CD4-positive, alpha-beta T cell (primary cell): ENCODE measurements at places on chromosomes 5 and 9. TPM values are rescaled to one million over a fixed set of nuclear protein-coding genes. Genes with fewer than 3 reads are reported as not detected.

DNA sequence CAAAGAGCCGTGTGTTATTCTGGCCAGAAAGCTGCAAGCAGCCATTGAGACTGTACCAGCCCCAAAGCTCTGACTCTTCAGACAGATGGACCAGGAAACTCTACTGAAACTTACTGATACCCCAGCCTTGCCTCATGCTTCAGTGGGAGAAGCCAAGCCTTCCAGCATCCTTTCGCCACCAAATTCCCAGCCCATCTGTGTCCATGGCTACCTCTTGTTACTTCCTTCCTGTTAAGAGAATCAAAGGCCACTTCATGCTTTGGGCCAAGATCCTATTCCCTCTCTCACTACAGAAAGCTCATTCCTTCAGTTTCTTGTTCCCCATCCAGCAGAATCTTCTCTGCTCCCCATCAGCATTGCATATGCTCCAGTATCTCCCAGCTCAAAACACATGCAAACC, 46.9 kb upstream of the FREM1 start:
- H3K27me3 ChIP-seq, result no peaks in the 10 kb centered on the region
- no peak overlapping the region for H3K27ac ChIP-seq
- no peak overlapping the region for H3K4me3 ChIP-seq
- H3K4me1 ChIP-seq, result peaks cover 6% of the 10 kb centered on the region

Gene KIF4B
- total RNA-seq, result not detected

DNA sequence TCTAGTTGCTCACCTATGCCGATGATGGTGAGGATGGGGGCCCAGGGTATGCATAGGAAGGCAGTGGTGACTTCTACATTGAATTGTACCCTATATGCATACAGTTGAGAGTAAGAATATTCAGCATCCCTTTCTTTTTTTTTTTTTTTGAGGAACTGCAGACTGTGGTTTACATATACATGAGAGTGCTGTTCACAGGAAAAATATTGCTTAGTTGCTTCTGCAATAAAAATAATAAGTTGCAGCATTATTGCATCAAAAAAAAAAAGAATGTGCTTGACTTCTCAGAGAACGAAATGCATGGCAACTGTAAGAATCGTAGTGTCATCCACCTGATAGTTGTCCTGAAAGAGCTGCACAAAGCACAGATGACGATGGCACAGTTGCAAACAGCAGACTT, 52.8 kb downstream of the PTCD2 start:
- H3K27ac ChIP-seq, result no peak overlapping the region
- no peaks in the 10 kb centered on the region for H3K36me3 ChIP-seq
- no peak overlapping the region for H3K4me3 ChIP-seq
- no peaks in the 10 kb centered on the region for H3K27me3 ChIP-seq
- no peaks in the 10 kb centered on the region for H3K4me1 ChIP-seq

- no peak for DNase-seq
- no peaks in the 10 kb centered on the region for H3K27me3 ChIP-seq
- H3K36me3 ChIP-seq, result no peaks in the 10 kb centered on the region
- H3K27ac ChIP-seq, result no peak overlapping the region
- peaks cover 4% of the 10 kb centered on the region for H3K4me1 ChIP-seq
Measured at GRCh38 chr9:126386088-126386487, 59.5 kb downstream of the MVB12B start.

- H3K4me3 ChIP-seq, result peak overlapping the region; percentile 60
- no peaks in the 10 kb centered on the region for H3K36me3 ChIP-seq
- H3K4me1 ChIP-seq, result peaks cover 61% of the 10 kb centered on the region
- DNase-seq, result peak; percentile 12
- no peaks in the 10 kb centered on the region for H3K27me3 ChIP-seq
Measured at GRCh38 chr5:139668064-139668880, 20.1 kb downstream of the CXXC5 start.

DNA sequence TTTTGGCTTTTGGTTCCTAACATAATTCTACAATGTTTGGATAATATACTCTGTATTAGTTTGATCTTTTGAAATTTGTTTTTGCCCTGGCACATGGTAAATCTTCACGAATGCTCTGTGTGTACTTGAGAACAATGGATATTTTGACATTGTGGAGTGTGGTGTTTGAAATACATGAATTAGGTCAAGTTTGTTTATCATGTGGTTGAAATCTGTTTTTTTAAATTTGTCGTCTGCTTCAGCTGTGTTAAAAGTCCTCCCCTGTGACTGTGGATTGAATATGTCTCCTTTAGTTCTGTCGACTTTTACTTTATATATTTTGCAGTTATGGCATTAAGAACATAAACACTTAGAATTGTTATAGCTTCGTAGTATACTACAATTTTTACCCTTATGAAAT, 60.3 kb downstream of the DUSP1 start:
- peaks cover 20% of the 10 kb centered on the region for H3K4me1 ChIP-seq
- H3K27me3 ChIP-seq, result no peaks in the 10 kb centered on the region
- H3K36me3 ChIP-seq, result no peaks in the 10 kb centered on the region
- no peak overlapping the region for H3K4me3 ChIP-seq
- no peak for DNase-seq
- H3K27ac ChIP-seq, result no peak overlapping the region

DNA sequence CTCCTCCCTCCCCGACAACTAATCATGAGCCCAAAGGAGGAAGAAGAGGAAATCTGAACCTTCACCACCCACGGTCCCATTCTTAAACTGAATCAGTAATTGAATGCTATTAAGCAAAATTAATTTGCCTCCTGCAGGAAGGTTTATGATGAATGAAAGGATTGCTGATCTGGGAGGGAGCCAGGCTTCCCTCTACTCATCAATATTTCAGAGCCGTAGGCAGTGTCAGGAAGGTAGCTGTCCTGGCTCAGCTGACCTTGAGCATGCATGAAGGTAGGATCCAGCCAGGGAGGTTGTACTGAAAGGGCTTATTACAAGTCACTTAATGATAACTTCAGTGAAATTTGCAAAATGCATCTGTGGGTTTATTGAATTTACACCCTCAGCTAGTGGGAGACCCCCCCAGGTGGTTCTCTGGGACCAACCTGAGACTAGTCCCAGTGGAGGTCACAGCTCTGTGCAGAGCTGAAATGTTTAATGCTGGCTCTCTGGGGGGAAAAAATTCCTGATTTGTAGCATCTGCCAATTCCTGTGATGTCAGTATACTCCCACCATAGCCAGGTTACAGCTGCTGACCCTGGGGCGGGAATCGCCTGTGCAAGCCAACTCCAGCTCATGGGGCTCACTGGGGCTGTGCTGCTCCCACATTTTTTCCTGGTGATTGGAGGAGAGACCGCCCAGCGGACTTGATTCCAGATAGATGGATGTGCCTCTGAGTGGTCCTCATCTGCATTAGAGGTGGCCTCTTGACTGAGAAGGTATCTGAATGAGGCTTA, 47.9 kb upstream of the NCS1 start:
- H3K4me3 ChIP-seq, result no peak overlapping the region
- peaks cover 31% of the 10 kb centered on the region for H3K4me1 ChIP-seq
- H3K27me3 ChIP-seq, result no peaks in the 10 kb centered on the region
- peaks cover 28% of the 10 kb centered on the region for H3K36me3 ChIP-seq

Gene PLCXD3
- not detected for total RNA-seq

DNA sequence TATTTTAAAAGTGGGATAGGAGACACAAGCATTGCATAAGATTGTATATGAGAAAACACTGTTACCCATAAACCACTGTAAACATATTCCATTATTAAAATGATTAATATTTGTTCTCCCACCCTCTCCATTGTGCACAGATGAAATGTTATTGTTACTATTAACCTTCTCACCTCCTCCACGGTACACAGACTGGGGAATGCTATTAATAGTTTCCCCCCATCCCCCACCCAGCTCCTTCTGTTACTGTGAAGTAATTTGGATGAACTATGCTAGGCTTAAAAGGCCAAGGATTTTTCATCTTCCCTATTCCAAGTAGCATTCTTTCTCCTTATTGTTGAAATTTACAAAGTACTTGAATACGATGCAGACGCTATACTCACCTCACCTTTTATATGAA, 91.4 kb downstream of the JAKMIP2 start:
- no peak overlapping the region for H3K4me3 ChIP-seq
- no peaks in the 10 kb centered on the region for H3K4me1 ChIP-seq
- no peak for DNase-seq
- no peak overlapping the region for H3K27ac ChIP-seq
- H3K27me3 ChIP-seq, result no peaks in the 10 kb centered on the region

- DNase-seq, result no peak
- no peaks in the 10 kb centered on the region for H3K27me3 ChIP-seq
- H3K4me1 ChIP-seq, result no peaks in the 10 kb centered on the region
- no peaks in the 10 kb centered on the region for H3K36me3 ChIP-seq
- no peak overlapping the region for H3K27ac ChIP-seq
- no peak overlapping the region for H3K4me3 ChIP-seq
Measured at GRCh38 chr5:39369123-39369815, 5.0 kb upstream of the C9 start.

GRCh38 chr5:16726538-16726946, 109.7 kb upstream of the RETREG1 start:
- H3K27me3 ChIP-seq, result no peaks in the 10 kb centered on the region
- no peaks in the 10 kb centered on the region for H3K36me3 ChIP-seq
- DNase-seq, result peak; percentile 4

DNA sequence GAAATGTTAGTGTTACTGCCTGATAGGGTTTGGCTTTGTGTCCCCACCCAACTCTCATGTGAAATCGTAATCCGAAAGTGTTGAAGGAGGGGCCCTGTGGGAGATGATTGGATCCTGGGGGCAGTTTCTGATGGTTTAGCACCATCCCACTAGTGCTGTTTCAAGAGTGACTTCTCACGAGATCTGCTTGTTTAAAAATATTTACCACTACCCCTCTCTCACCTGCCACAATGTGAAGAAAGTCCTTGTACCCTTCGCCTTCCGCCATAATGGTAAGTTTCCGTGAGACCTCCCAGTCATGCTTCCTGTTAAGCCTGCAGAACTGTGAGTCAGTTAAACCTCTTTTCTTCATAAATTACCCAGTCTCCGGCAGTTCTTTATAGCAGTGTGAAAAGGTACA, 2.6 kb upstream of the RFX3 start:
- H3K36me3 ChIP-seq, result peaks cover 4% of the 10 kb centered on the region
- H3K27me3 ChIP-seq, result no peaks in the 10 kb centered on the region
- peak; percentile 20 for DNase-seq

Gene PCDHAC2
- total RNA-seq, result not detected

GRCh38 chr9:95504053-95504963, 12.5 kb downstream of the PTCH1 start:
- no peak overlapping the region for H3K27ac ChIP-seq
- no peaks in the 10 kb centered on the region for H3K36me3 ChIP-seq
- H3K4me3 ChIP-seq, result no peak overlapping the region

GRCh38 chr9:33377089-33377715, 25.2 kb downstream of the AQP7 start:
- no peak overlapping the region for H3K4me3 ChIP-seq
- H3K4me1 ChIP-seq, result peaks cover 8% of the 10 kb centered on the region
- H3K27me3 ChIP-seq, result no peaks in the 10 kb centered on the region

- H3K27me3 ChIP-seq, result no peaks in the 10 kb centered on the region
- no peaks in the 10 kb centered on the region for H3K4me1 ChIP-seq
- H3K4me3 ChIP-seq, result no peak overlapping the region
Measured at GRCh38 chr5:22779499-22779898, 73.6 kb downstream of the CDH12 start.

DNA sequence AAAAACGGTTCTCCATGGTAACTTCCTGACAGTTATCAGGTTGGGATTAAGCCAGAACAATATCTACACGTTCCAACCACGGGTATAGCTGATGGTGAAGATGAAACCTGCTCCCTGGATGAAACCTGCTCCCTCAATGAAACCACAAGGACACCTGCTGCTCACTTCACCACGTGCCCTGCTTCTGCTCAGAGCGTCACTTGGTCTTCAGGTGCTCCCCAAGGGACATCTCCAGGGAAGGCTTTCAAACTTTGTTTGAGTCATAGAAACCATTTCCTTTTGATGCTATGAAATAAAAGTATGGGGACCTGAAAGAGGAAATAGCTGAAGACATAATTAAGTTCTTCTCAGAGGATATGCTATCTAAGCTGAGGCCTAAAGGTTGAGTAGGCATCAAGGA, 242.4 kb downstream of the MED10 start:
- no peaks in the 10 kb centered on the region for H3K36me3 ChIP-seq
- H3K4me1 ChIP-seq, result no peaks in the 10 kb centered on the region
- H3K27me3 ChIP-seq, result no peaks in the 10 kb centered on the region
- no peak overlapping the region for H3K4me3 ChIP-seq
- no peak for DNase-seq

Gene SLC22A4
- total RNA-seq, result 0.16 TPM

GRCh38 chr5:7910738-7911428, 41.9 kb downstream of the MTRR start:
- H3K4me1 ChIP-seq, result no peaks in the 10 kb centered on the region
- H3K27ac ChIP-seq, result no peak overlapping the region
- DNase-seq, result no peak
- H3K27me3 ChIP-seq, result no peaks in the 10 kb centered on the region
- H3K36me3 ChIP-seq, result peaks cover 10% of the 10 kb centered on the region

DNA sequence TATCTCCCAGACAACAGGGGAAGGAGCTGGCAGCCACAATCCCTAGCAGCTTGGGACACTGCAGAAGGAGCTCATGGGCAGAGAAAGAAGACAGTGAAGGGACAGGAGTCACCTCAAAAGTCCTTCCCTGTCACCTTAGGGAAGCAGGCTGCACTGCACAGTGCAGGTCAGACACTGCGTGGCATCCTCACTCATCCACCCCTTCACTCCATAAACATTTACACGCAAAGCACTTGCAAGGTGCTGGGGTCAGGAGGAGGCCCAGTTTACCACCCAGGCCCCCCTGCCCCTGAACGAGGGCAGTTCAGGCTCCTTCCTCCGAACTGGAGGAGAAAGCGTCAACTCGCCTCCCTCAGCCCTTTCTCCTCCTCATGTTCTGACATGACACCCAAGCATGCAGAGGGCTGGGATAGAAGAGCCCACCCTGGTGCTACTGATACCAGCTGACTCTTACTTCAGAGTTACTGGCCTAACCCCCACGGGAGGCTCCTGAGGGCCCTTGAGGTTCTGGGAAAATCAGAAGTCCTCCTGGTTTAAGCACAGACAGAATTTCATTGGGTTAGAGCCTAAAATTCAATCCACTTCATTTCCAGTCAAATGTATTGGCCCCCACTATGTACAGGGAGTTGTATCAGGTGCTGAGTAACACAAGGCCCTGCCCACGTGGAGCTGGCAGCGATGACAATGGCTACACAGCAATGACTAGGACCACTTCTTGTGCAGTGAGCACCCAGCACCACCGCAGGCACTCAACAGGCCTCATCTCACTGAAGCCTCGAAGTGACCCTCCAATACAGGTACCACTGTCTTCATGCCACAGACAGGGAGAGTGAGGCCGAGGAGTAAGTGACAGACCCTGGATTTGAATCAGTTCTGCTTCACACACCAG, 70.4 kb downstream of the RAPGEF1 start:
- H3K4me1 ChIP-seq, result peaks cover 93% of the 10 kb centered on the region
- H3K4me3 ChIP-seq, result peak overlapping the region; percentile 11

- peaks cover 4% of the 10 kb centered on the region for H3K4me1 ChIP-seq
- no peak overlapping the region for H3K27ac ChIP-seq
- no peak overlapping the region for H3K4me3 ChIP-seq
Measured at GRCh38 chr9:130990306-130990977, 18.5 kb upstream of the LAMC3 start.
